ENCODE measurements at places on chromosomes 12 and 14.

GRCh38 chr14:39731912-39732311, 299.7 kb upstream of the FBXO33 start:
- DNase-seq, result no peak

- no peak for DNase-seq
These were observed 27.5 kb downstream of the CCDC91 start for GRCh38 chr12:28217805-28218204.

DNA sequence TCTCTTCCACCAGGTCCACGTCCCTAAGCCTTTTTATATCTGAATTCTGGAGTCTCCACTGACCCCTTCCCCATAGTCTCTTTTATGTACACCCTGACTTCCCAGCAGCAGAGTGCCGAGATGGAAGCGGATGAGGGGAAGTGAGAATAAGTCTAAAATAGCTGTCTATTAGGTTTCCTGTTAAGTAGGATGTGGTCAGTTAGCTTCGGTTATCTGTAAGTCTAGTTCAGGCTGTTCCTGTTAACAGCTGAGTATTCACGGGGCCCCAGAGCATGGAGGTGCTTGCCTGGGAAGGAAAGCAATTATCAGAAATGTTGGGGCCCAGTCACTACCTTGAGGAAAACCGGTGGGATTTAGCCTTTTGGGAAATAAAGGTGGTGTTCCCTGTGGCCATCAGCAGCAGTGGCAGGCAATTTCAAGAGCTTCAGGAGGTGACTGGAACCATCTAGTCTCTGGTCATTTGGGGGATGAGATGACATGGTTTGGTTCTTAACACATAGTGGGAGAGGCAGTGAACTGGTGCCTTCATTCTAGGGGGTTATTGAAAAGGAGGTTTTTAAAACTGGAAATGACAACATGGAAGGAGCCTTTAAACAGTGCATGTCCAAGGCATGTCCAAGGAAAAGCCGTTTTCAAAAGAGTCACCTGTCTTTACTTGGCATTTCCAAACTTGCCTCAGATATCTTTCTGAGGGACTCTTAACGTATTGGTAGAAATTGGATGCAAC, 21.8 kb downstream of the CHST11 start:
- DNase-seq, result no peak

DNA sequence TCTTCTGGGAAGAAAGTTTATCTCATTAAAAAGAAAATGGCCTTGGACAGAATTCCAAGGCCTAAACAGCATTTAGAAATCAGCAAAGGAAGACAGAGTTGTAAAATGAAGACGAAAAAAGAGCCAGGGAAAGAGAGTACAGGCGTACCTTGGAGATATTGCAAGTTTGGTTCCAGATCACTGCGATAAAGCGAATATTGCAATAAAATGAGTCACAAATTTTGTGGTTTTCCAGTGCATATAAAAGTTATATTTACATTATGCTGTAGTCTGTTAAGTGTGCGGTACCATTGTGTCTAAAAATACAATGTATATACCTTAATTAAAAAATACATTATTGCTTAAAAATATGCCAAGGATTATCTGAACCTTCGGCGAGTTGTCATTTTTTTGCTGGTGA, 9.0 kb downstream of the PCNX1 start:
- DNase-seq, result no peak

DNA sequence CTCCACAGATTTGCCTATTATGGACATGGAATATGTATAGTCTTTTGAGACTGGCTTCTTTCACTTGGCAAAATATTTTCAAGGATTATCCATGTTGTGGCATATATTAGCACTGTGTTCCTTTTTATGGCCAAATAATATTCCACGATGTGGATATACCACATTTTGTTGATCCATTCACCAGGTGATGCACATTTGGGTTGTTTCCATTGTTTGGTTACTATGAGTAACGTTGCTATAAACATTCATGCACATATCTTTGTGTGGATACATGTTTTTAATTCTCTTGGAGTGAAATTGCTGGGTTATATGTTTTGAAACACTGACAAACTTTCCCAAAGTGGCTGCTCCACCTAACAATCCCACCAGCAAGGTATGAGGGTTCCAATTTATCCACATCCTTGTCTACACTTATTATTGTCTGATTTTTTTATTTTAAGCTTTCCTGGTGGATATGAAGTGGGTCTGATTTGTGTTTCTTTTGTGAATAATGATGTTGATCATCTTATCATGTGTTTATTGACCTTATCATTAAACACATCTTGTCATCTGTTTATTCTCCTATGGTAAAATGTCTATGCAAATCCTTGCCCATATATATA, 116.2 kb upstream of the FRMD6 start:
- no peak for DNase-seq

- no peak for DNase-seq
These were observed 26.9 kb upstream of the BATF start for GRCh38 chr14:75495399-75495798.

- DNase-seq, result no peak
These were observed 51.4 kb downstream of the SUSD6 start for GRCh38 chr14:69662636-69663299.

All from NCI-H2081 (cell line).